NCI-H524 (cell line): ENCODE measurements at places on chromosomes 4 and X.

- DNase-seq, result no peak
Measured at GRCh38 chrX:151019856-151020255, 36.7 kb downstream of the HMGB3 start.

- no peak for DNase-seq
Measured at GRCh38 chr4:35818520-35818919, 425.8 kb downstream of the ARAP2 start.

GRCh38 chr4:2761035-2761923 lies 5.1 kb upstream of the TNIP2 start:
- no peak for DNase-seq

DNA sequence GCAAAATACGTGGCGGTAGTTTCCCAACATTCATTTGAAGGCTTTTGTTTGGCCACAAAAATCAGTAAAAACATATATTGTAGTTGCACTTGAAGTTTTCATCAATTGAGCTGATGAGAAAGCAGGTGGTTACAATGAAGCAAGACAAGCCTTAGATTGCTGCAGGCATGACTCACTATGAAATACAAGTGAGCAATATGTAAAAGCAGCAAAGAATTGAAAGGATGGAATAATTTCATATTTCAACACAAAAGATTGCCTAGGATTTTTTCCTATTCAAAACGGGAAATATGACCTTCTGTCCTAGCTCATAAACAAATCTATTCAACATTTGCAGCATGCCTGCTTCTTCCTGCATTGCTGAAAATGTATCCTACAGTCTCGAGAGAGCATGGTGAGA lies 190.9 kb upstream of the BANK1 start:
- no peak for DNase-seq

- peak; percentile 56 for DNase-seq
Measured at GRCh38 chrX:7570432-7571029, 272.4 kb upstream of the VCX start.

GRCh38 chrX:104641176-104641575 lies 75.2 kb downstream of the IL1RAPL2 start:
- no peak for DNase-seq

GRCh38 chr4:77695774-77696173 lies 90.2 kb downstream of the CXCL13 start:
- DNase-seq, result no peak

DNA sequence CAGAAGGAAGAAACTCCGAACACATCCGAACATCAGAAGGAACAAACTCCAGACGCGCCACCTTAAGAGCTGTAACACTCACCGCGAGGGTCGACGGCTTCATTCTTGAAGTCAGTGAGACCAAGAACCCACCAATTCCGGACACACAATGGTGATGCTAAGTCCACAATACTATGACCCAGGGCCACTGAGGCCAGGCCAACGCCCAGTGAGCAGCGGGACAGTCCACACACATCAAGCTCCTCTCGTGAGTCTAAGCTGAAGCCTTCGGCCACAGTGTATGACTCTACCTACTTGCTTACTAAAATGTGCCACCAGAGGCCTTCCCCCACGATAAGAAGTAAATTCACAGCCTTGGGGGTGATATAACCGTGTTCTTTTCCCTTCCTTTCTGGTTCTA lies 10.2 kb upstream of the CDKN2AIP start:
- no peak for DNase-seq

- peak; percentile 57 for DNase-seq
Measured at GRCh38 chrX:16882169-16882568, 12.0 kb upstream of the RBBP7 start.

DNA sequence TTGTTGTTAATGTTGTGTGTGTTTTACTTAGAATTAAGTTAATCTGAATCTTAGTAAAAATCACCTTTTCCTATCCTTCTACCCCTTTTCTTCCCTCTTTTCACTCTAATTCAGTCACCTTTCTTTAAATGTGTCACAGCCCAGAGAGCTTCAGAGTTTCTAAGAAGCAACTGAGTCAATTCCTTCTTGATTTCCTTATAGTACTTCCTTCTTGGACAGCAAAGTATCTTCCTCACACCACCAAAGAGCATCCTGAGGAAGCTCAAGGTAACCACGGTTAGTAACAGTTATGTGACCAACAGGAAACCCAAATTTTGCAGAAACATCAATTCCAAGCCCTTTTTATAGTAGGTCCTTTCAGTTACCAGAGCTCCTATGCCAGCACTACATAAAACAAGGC lies 243.2 kb upstream of the BMP3 start:
- no peak for DNase-seq

GRCh38 chrX:13605611-13606010 lies 36.2 kb downstream of the EGFL6 start:
- no peak for DNase-seq

DNA sequence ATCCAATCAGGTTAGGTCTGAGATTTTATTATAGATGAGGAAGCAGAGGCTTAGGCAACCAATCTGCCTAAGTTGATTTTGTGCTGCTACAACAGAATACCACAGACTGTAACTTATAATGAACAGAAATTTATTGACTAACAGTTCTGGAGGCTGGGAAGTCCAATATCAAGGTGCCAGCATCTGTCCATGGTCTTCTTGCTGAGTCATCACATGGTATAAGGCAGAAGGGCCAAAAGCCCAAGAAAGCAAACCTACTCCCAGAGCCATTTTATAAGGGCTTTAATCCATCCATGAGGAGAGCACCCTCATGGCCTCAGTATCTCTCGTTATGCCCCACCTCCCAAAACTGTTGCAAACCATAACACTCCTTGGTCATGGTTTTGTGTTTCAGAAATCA lies 55.8 kb downstream of the GPAT3 start:
- no peak for DNase-seq

- peak; percentile 77 for DNase-seq
Measured at GRCh38 chr4:90127223-90127705, at the start of gene CCSER1. Gene CCSER1 (plus strand): TSS chr4:90127394.

DNA sequence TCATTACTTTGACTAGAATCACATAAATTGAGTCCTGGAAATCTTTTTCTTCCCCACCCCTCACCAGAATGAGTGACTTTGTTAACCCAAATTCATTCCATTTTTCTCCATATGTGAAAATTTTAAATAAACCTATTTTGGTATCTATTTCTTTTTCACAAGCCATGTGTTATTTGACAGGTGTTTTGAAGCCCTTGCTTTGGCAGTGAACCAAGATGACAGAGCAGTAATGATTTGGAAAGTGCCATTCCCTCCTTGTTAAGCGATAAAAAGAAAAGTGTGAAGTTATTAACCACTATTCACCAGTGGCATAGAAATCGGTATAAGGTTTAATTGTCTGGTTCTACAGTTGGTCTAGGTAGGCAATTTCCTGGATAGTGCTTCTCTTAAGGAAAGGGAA lies 66.1 kb downstream of the POLA1 start:
- DNase-seq, result no peak

GRCh38 chr4:1234309-1234695 lies 14.6 kb downstream of the CTBP1 start:
- DNase-seq, result no peak

DNA sequence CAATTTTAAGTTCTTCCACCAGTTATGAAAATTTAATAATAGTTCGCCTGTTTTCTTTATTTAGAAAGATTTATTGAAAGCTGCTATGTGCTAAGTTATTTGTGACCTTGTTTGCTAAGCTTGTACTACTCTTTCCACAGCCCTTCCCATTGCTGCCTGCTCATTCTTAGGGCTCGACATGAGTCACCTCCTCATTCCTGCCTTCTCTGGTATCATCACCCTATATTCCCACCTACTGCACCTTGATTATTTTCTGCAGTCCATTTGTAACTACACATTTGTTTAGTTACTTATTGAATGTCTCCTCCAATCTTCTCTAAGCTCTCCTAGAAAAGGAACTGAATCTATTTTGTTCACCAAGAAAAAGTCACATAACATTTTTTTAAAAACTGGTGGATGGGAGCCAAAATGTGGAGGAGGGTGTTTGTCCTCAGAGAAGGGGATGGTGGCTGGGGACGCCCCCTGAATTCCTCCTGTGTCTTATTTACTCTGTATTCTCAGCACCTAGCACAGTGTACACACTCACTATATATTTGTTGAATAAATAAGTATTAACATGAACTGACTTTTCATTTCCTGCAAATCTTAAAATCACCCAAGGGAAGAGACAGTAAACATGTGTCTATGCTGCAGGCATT lies 3.7 kb upstream of the RAB9A start:
- no peak for DNase-seq
